Glutamatergic neuron (in vitro differentiated cells): ENCODE measurements at places on chromosomes 5 and 9. TPM values are rescaled to one million over a fixed set of nuclear protein-coding genes. Genes with fewer than 3 reads are reported as not detected.

The TMEM174 gene
- total RNA-seq: not detected

The FOXD1 gene
- 2.8 TPM for total RNA-seq

GRCh38 chr9:34684145-34684544, 6.9 kb downstream of the CCL19 start:
- no peak overlapping the region for H3K27ac ChIP-seq
- no peak for DNase-seq
- peaks cover 6% of the 10 kb centered on the region for H3K36me3 ChIP-seq
- no peaks in the 10 kb centered on the region for H3K4me1 ChIP-seq
- H3K27me3 ChIP-seq: no peaks in the 10 kb centered on the region

- peak overlapping the region; percentile 93 for H3K4me3 ChIP-seq
- H3K4me1 ChIP-seq: peaks cover 3% of the 10 kb centered on the region
- DNase-seq: peak; percentile 69
- peaks cover 20% of the 10 kb centered on the region for H3K27me3 ChIP-seq
Observed at GRCh38 chr5:53478411-53479044, 1.9 kb upstream of the FST start.

The LCN15 gene
- 1.9 TPM for total RNA-seq

DNA sequence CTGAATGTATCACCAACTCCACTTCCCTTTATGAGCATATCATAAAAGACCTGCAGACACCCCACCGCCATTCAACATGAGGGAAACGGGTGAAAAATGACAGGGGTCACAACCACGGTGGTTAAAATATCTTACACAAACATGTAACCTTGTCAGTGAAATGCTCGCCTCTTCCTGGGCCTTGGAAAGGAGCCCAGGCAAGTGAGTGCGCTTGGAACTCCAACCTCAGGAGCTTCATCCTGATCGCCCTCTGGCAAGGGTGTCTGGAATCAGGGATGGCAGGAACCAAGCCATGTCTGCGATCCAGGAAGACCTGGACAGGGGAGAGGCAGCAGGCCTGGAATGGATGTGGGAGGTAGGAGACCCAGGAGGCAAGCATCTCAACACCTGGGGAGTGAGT, 282.7 kb downstream of the GAS1 start:
- H3K36me3 ChIP-seq: no peaks in the 10 kb centered on the region
- no peak overlapping the region for H3K27ac ChIP-seq

- H3K27me3 ChIP-seq: peaks cover 8% of the 10 kb centered on the region
- peaks cover 6% of the 10 kb centered on the region for H3K36me3 ChIP-seq
- no peak overlapping the region for H3K27ac ChIP-seq
Observed at GRCh38 chr5:136382071-136382470, 16.7 kb upstream of the TRPC7 start.

The ALDH1A1 gene
- total RNA-seq: not detected

DNA sequence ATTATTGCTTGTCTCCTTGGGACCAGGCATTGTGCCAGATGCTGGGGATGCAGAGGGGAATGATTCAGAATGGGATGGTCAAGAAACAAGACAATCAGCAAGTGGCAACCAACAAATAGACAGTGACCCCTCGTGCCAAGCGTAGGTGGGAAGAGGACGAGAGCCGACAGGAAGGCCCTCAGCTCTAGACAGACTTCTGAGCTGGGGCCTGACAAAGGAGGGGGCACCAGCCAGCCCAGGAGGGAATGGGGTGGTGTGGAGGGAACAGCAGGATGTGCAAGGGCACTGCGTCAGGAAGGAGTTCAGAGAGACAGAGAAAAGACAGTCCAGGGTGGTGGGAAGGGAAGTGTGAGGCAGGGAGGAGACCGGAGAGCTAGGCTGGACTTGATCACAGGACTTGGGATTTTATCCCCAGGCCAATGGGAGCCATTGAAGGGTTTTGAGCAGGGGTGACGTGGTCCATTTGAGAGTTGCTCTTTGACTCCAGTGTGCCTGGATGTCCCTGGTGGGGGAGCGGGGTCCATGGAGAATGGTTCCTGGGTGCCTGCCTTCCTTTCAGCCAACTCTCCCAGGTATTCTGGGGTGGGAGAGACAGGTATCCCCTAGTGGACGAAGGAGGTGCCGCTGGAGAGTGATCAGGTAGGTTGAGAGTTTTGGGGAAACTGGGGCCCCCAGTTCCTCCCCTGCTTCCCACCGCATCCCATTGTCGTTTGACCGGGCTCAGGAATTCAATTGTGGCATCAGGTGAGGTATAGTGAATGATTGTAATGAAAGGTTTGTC, 79.3 kb upstream of the ZNF618 start:
- H3K36me3 ChIP-seq: no peaks in the 10 kb centered on the region
- no peaks in the 10 kb centered on the region for H3K4me1 ChIP-seq
- no peak overlapping the region for H3K27ac ChIP-seq
- H3K4me3 ChIP-seq: no peak overlapping the region
- peaks cover 1% of the 10 kb centered on the region for H3K27me3 ChIP-seq

DNA sequence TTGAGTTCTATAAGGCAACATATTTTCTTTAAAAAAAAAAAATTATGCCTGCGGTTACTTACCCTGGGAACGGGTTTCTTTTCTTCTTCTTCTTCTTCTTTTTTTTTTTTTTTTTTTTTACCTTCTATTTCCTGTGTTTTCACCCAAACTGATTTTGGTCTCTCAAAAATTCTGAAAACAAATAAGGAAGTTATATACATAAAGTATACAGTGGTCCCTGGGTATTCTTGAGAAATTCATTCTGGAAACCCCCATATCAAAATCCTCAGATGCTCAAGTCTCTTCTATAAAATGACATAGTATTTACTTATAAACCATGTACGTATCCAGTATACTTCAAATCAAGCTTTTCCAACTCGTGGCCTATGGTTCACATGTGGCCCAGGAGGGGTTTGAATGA, 326.7 kb downstream of the MAT2B start:
- no peak for DNase-seq
- H3K36me3 ChIP-seq: peaks cover 8% of the 10 kb centered on the region
- H3K4me1 ChIP-seq: no peaks in the 10 kb centered on the region

GRCh38 chr9:108812396-108813025, 43.3 kb downstream of the ACTL7B start:
- no peak for DNase-seq
- no peaks in the 10 kb centered on the region for H3K27me3 ChIP-seq
- no peak overlapping the region for H3K27ac ChIP-seq
- H3K4me1 ChIP-seq: no peaks in the 10 kb centered on the region
- H3K4me3 ChIP-seq: no peak overlapping the region
- no peaks in the 10 kb centered on the region for H3K36me3 ChIP-seq

- no peak for DNase-seq
- no peak overlapping the region for H3K4me3 ChIP-seq
- no peaks in the 10 kb centered on the region for H3K4me1 ChIP-seq
- H3K27me3 ChIP-seq: no peaks in the 10 kb centered on the region
- no peak overlapping the region for H3K27ac ChIP-seq
- no peaks in the 10 kb centered on the region for H3K36me3 ChIP-seq
Observed at GRCh38 chr9:92440751-92441046, 16.4 kb upstream of the OMD start.

The CSF2 gene
- total RNA-seq: not detected

The GLRA1 gene
- total RNA-seq: 0.22 TPM

- H3K4me3 ChIP-seq: no peak overlapping the region
- H3K36me3 ChIP-seq: no peaks in the 10 kb centered on the region
- peak; percentile 6 for DNase-seq
- no peak overlapping the region for H3K27ac ChIP-seq
- peaks cover 11% of the 10 kb centered on the region for H3K27me3 ChIP-seq
Observed at GRCh38 chr5:437281-437771, 5.7 kb upstream of the EXOC3 start.

- H3K27me3 ChIP-seq: no peaks in the 10 kb centered on the region
- H3K4me3 ChIP-seq: no peak overlapping the region
- no peaks in the 10 kb centered on the region for H3K36me3 ChIP-seq
- no peak for DNase-seq
- peaks cover 4% of the 10 kb centered on the region for H3K4me1 ChIP-seq
Observed at GRCh38 chr5:127324756-127325155, 34.2 kb downstream of the MEGF10 start.

DNA sequence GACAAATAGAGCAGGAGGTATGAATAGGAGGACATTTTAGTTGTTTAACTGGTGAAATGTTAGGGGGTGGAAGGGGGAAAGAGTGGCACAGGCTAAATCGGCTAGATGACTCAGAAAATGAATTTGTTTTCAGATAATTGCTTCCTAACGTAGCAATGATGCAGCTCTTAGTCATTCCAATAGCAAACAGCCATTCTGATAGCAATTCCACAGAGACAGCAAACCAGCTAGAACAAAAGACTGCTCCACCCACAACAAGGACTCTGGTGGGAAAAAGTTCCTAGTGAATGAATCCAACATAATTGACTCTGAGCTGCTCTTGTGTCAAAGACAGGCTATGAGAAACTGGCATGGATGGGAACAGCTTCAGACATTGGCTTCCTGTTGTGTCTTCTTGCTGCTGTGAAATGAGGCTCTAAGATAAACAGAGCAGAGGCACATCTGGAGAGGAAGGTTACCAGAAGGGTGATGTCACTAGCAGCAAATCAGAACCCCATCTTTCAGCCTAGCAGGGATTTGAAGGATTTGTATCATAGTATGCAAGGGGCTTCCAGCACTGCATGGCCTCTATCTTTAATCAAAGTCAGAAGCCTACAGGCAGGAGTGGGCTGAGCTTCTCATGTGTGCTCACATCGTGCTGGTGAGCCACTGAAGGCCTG, 28.1 kb upstream of the F2RL1 start:
- H3K36me3 ChIP-seq: peaks cover 4% of the 10 kb centered on the region
- DNase-seq: no peak
- peaks cover 4% of the 10 kb centered on the region for H3K27me3 ChIP-seq

The DELE1 gene
- total RNA-seq: 108 TPM

DNA sequence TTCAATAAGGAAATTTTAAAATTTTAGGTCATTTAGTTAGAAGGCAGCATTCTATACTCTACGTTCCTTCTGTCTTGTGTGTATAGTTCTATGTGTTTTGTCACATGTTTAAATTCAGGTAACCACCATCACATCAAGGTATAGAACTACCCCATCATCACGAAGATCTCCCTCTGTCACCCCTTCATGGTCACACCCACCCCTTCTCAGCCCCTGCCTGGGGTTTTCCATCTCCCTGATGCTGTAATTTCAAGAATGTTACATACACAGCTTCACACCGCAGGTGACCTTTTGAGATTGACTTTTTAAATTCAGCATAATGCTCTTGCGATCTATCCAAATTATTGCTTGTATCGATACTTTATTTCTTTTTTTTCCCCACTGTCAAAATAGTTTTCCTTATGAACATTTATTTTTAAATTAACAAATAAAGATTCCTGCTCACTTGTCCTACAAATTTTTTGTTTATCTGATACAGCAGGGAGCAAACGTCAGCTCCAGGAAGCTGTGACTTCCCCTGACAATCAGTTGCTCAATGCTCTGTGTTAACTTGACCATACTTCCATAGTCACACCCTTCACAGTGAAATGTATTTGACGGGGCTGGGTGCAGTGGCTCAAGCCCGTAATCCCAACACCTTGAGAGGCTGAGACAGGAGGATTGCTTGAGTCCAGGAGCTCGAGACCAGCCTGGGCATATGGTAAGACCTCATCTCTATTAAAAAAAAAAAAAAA, 10.2 kb downstream of the BTNL8 start:
- no peak overlapping the region for H3K4me3 ChIP-seq
- H3K36me3 ChIP-seq: peaks cover 6% of the 10 kb centered on the region
- no peak overlapping the region for H3K27ac ChIP-seq
- no peaks in the 10 kb centered on the region for H3K4me1 ChIP-seq

The KCNV2 gene
- not detected for total RNA-seq

The PCDHA5 gene
- total RNA-seq: 11.8 TPM

- H3K4me3 ChIP-seq: peak overlapping the region; percentile 48
- peaks cover 29% of the 10 kb centered on the region for H3K4me1 ChIP-seq
- H3K27me3 ChIP-seq: peaks cover 8% of the 10 kb centered on the region
- peak overlapping the region; percentile 60 for H3K27ac ChIP-seq
Observed at GRCh38 chr5:173781816-173782670, 106.1 kb upstream of the CPEB4 start.

The FAXDC2 gene
- 0.66 TPM for total RNA-seq

The VCAN gene
- 152 TPM for total RNA-seq

The TRMT10B gene
- total RNA-seq: 8.8 TPM

- H3K27ac ChIP-seq: no peak overlapping the region
- H3K27me3 ChIP-seq: peaks cover 11% of the 10 kb centered on the region
- no peak overlapping the region for H3K4me3 ChIP-seq
- no peak for DNase-seq
- H3K36me3 ChIP-seq: no peaks in the 10 kb centered on the region
- H3K4me1 ChIP-seq: peaks cover 7% of the 10 kb centered on the region
Observed at GRCh38 chr5:140348104-140348503, 1.7 kb upstream of the HBEGF start.

- H3K4me1 ChIP-seq: peaks cover 8% of the 10 kb centered on the region
- H3K4me3 ChIP-seq: no peak overlapping the region
- no peaks in the 10 kb centered on the region for H3K36me3 ChIP-seq
- peaks cover 4% of the 10 kb centered on the region for H3K27me3 ChIP-seq
Observed at GRCh38 chr9:112555844-112556482, 69.3 kb downstream of the KIAA1958 start.

GRCh38 chr5:109630093-109630492, 59.6 kb upstream of the MAN2A1 start:
- H3K36me3 ChIP-seq: peaks cover 14% of the 10 kb centered on the region
- H3K4me1 ChIP-seq: peaks cover 4% of the 10 kb centered on the region
- no peaks in the 10 kb centered on the region for H3K27me3 ChIP-seq
- H3K27ac ChIP-seq: no peak overlapping the region

The INSYN2B gene
- total RNA-seq: not detected

GRCh38 chr9:114717908-114718486, 36.0 kb upstream of the TEX48 start:
- H3K27ac ChIP-seq: peak overlapping the region; percentile 14
- H3K4me3 ChIP-seq: peak overlapping the region; percentile 17
- peaks cover 8% of the 10 kb centered on the region for H3K27me3 ChIP-seq
- H3K4me1 ChIP-seq: peaks cover 26% of the 10 kb centered on the region
- DNase-seq: no peak
- H3K36me3 ChIP-seq: peaks cover 5% of the 10 kb centered on the region

GRCh38 chr5:115500225-115500624, 44.4 kb downstream of the FEM1C start:
- no peak overlapping the region for H3K27ac ChIP-seq
- H3K36me3 ChIP-seq: no peaks in the 10 kb centered on the region

DNA sequence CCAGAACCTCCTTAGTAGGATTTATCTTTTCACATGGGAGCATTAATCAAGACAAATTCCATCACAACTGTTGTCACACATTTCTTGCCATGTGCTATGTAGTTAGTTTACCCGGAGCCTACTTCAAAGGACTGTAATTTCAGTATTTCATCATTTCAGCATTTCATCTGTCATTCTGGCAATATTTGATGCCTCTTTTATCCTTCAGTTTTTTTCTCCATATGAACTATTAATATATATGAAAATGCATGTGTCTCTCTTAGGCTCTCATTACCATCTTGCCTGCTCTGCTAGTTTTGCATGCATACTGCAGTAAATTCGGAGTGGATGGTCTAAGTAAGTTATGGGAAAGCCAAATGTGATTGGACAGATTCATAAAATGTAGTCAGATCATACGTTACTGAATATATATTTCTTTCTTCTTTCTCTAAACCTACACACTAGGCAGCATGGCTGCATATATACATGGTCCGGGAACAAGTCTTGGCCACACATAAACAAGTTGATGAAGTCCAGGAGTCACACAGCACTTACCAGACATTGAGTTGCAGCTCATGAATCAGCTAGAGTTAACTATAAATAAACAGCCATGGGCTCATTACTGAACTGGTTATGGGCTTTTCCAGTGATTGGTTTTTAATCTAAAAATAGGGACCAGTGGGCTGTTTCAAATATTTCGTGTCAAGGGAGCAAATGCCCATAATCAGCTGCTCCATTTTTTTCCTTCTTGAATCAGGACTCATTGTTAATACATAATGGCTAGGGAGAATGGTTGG, 46.6 kb downstream of the SPATA31D1 start:
- H3K4me3 ChIP-seq: no peak overlapping the region
- H3K36me3 ChIP-seq: no peaks in the 10 kb centered on the region
- DNase-seq: no peak
- peaks cover 8% of the 10 kb centered on the region for H3K4me1 ChIP-seq
- no peak overlapping the region for H3K27ac ChIP-seq
